ENCODE measurements at places on chromosomes 11 and 22.
A peak's percentile ranks its signal among the peaks of the same experiment; 100 is the strongest.

GRCh38 chr11:69416762-69417698 is 64.4 kb upstream of the LINC01488 start:
- no peak for DNase-seq

GRCh38 chr11:76918941-76919386 is 58.2 kb downstream of the ACER3 start:
- no peak for DNase-seq

GRCh38 chr11:36147491-36147890 is 141.7 kb downstream of the COMMD9 start:
- no peak for DNase-seq

DNA sequence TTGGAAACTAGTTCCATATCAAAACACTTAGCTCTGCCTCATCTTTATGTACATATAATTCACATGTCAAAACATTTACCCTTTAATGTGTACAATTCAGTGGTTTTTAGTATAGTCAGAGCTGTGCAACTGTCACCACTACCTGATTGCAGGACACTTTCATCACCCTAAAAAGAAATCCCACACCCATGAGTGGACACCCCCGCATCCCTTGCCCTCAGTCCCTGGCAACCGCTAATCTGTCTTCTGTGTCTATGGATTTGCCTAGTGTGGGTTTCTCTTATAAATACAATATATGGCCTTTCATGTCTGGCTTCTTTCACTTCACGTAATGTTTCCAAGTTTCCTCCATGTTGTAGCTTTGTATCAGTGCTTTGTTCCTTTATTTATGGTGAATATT is 8.6 kb upstream of the EMID1 start:
- DNase-seq: no peak

DNA sequence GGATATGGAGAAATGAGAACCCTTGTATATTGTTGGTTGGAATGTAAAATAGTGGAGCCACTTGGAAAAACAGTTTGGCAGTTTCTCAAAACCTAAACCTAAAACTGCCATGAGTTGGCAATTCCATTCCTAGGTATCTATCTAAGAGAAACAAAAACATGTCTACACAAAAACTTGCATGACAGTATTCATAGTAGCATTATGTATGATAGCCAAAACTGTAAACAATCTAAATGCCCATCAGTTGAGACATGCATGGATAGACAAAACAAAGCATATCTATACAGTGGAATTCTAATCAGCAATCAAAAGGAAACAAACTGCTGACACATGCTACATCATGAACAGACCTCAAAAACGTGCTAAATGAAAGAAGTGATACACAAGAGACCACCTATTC is 34.9 kb downstream of the TRAF6 start:
- DNase-seq: no peak

DNA sequence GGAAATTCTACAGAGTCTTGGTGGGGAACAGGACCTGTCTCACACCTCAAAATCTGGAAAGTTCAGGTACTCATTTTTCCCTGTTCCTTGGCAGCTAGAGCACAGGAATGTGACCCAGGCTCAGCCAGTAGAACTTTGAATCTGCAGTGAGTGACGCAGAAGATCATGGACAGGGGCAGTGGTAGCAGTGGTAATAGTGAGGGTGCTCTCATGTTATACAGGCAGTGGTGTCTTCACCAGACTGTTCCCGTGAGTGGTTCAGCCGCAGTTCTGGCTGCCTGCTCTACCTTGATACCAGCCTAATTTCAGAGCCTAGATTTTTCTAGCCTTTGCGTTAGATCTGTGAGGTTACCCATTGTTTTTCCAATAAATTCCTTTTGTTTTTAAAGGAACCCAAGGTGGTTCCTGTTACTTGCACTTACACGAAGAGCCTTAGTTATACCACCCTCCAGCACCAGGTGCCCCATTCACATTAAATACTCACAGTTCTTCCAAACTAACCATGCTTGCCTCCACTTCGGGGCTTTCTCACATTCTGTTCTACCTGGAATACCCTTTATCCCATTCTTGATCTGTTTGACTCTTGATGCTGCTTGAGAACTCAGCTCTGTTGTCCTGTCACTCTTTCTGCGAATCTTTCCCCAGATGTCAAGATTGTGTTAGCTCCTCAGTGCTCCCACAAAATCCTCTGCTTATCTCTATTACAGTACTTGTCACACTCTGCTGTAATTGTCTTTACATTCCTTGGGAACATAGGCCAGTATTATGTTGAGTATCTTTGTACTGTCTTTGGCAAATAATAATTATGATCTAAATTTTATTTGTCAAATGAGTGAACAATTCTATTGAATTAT is 47.8 kb downstream of the SWAP70 start:
- no peak for DNase-seq

DNA sequence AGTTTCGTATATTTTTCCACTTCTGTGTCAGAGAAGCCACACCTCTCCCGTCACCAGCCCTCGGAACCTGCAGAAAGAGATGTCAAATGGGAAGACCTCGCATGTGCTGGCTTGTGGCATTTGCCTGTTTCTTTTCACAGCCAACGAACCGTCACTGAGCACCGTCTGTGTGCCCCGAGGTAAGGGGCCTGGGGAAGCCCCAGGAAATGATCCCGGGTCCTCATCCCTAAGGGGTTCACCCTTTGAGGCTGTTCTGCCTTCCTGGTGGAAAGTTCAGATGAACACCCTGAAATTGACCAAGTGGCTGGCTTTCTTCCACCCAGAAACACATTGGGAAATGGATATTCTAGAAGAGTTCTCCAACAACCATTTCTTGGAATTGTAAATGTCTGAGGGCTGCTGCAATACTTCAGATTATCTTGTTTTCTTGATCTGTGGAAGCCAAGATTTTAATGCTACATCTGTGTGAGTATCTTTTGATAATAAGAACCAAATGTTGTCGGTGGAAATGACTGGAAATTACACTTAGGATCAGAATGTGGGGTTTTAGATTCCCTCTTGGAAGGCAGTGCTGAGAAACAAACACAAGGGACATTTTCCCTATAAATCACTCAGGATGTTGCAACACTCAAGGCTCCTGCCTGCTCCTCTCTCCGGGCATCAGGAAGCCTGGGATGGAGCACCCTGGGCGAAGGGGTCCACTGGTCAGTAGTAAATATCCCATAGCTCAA is 37.6 kb downstream of the RIBC2 start:
- no peak for DNase-seq

DNA sequence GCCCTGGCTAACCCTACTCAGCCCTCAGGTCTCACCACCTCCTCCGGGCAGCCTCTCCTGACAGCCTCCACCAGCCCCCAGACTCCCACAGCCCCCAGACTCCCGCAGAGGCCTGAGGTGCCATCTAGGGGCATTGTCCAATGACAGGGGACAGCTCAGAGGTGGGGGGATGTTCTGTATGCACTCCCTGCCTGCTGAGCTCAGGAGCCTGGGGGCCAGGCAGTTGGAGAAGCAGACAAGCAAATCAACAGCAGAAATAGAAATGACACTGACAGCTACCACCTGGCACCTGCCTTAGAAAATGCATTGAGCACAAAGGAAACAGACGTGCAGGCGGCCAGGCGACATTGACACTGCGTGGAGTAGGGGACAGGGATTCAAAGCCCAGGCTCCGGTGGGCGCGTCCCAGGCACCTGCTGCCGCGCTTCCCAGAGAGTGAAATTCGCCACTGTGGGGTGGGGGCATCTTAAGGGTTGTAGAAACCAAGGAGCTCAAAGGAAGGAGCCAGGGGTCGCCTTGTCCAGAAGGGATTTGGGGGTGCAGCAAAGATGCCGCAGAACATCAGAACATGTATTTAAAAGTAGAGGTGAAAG is 22.5 kb upstream of the WNT7B start:
- no peak for DNase-seq

- peak; percentile 59 for DNase-seq
Observed at GRCh38 chr11:118792570-118793124, 1.7 kb upstream of the DDX6 start.

DNA sequence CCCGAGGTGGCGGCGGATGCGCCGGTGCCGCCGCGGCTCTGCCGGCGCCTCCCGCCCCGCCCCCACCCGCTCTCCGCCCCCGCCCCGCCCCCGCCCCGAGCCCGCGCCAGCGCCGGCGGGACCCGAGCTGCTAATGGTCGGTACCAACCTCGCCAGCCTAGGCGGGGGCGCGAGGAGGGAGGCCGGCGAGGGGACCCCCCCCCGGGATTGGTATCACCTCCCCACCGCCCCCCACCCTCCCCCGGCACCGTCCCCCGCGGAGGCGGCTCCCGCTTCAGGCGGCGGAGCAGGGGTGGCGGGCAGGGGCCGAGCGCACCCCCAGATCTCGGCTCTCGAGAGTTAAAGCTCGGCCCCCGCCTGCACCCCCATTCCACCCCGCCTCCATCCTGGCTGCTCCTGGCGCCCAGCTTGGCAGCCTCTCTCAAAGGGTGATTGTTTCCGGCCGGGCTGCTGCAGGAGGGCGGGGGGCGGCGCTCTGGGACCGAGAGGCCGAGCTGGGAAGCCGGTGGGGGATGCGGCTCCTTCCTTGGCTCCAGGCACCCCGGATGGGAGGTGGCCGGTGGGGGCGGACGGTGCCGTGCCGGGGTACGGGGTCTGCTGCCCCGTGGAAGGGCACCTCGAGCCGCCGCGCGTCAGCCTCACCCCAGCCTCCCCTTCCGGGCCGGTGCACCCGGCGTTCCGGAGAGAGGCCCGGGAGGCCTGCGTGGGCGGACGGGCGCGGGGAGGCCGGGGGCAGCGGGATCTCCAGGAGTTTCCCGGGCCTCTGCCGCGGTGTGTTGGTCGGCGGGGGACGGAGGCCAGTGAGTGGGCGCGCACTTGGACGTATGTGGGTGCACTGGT is at the start of gene B3GAT1:
Gene B3GAT1, minus strand, starts transcription at position 40 of the 840 bp plus-strand sequence. CDS start 24,583 bp downstream, outside the sequence.
- DNase-seq: peak; percentile 19

GRCh38 chr22:17938484-17938924 is 85.9 kb downstream of the MICAL3 start:
- no peak for DNase-seq

- no peak for DNase-seq
Observed at GRCh38 chr11:111978028-111978771, 41.1 kb downstream of the DIXDC1 start.

DNA sequence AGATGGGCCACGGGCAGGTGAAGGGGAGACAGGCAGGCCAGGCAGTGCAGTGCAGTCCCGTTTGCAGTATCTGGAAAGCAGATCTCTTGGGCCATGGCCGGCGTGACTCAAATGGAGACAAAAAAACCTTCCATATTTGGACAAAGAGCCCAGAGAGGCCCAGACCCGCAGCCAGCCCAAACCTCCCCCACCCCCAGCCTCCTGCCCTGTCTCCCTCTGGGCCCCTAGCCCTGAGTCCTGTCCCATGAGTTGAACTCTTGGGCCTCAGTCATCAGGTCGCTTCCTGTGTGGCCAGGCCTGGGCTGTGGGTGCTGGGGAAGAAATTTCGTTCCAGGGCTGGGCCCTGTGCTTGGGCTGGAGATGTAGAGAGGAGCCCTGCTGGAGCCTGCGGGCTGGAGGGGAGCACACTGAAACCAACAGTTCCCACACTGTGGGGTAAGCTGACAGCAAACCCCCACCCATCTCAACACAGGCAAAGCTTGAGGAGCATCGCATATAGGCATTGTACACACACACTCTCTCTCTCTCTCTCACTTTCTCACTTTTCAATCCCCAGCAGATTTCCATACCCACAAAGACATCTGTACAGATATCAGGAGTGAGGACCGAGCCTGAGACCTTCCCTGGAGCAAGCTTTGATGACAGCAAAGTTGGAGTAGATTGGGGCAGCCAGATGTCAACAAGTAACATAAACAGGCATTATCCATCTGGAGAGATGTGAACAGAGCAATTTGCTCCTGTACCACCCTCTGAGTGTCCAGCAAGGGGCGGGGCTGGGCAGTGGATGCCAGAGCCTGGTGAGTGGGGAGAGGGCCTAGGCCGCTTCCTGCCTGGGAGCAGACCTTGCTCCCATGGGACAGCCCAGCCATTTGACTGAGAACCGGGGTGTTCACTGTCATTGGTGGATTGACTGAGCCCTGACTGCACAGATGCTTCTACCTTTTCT is 17.2 kb downstream of the ARHGEF17 start:
- no peak for DNase-seq

- no peak for DNase-seq
Observed at GRCh38 chr11:128509621-128510389, 77.6 kb downstream of the ETS1 start.

GRCh38 chr11:19160847-19161246 is 40.9 kb downstream of the CSRP3 start:
- DNase-seq: no peak

DNA sequence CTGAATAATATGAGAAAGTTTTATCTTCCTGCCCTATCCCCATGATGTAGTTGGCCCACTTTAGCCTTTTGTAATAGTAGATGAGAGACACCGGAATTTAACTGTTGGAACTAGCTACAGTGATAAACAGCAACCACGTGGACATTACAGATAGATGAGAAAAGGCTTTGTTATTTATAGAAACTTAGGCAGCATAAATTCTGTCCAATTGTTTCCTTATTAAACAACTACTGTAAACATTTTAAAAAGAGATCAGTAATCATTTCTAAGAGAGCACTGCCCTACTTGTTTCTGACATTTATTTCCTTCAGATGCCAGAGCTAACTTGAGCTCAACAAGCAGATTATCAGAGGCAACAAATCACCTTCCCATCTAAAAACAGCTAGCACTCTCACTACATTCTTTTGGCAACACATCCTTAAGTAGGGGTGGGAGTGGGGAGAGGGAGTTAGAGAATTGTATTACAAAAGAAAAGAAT is 63.1 kb downstream of the SOX6 start:
- DNase-seq: no peak

DNA sequence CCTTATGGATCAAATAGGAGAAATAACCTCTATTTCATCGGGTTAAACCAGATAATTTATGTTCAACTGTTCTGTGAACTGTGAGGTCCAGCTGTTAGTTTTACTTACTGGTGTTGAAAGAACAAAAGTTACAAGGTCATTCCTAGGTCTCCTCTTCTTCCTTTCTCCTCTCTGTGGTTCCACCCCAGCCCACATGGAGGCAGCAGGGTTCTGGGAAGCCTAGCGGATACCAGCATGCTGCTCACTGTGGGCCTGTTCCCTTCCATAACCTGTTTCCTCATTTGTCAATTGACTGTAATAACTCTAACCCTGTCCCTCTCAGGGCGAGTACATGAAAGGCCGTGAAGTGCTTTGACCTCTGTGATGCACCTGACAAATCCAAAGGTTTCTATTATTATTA is 27.8 kb downstream of the RELT start:
- no peak for DNase-seq

- no peak for DNase-seq
Observed at GRCh38 chr11:79508461-79508860, 67.6 kb upstream of the TENM4 start.

DNA sequence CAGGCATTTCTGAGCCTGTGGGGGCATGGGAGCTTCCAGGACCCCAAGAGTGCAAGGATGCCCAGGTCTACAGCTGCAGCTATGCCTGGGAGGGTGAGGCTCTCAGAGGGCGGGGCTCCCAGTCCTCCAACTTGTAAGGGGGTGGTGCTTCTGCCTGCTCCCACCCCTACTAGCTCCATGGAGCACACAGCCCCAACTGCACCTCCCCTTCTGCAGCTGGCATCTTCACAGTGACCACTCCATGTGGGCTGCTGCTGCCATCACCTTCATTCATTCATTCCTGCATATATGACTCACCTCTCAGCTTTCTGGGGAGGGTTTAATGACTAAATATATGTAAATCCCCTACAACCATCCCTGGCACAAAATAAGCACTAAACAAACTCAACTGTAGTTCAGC is 43.8 kb downstream of the CHST1 start:
- no peak for DNase-seq

Measured in CD4-positive, alpha-beta T cell (primary cell).